Hypothalamus (tissue), 51 donors: ENCODE measurements at places on chromosomes 2 and 18.

DNA sequence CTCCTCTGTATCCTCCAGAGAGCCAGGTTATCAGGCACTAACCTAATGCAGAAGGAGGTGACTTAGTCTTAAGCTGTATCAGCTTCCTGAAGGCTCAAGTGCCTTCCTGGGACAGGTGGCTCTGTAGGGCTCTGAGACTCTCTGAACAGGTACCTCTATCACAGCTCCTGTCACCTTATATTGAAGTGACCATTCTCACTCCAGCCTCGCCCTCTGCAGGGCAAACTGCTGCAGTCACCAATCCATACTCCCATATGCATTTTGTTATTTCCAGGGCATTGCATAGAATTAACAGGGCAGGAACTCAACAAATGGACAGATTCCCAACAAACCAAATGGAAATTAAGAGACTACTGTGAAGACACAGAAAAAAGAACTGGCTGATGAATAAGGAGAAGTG is 203.0 kb upstream of the REV1 start:
- DNase-seq = no peak

- DNase-seq = no peak
These were observed 100.9 kb downstream of the ARL4C start for GRCh38 chr2:234395891-234396420.

GRCh38 chr18:44748582-44748981 is 67.9 kb downstream of the SETBP1 start:
- no peak for DNase-seq

- no peak for DNase-seq
These were observed 548.0 kb upstream of the SOX11 start for GRCh38 chr2:5144159-5144558.

GRCh38 chr2:212337036-212337435 is 201.6 kb downstream of the ERBB4 start:
- DNase-seq = no peak

GRCh38 chr2:24779116-24779515 is 14.1 kb downstream of the PTRHD1 start:
- DNase-seq = no peak

- DNase-seq = no peak
These were observed 205.5 kb downstream of the TGIF1 start for GRCh38 chr18:3655254-3656050.

DNA sequence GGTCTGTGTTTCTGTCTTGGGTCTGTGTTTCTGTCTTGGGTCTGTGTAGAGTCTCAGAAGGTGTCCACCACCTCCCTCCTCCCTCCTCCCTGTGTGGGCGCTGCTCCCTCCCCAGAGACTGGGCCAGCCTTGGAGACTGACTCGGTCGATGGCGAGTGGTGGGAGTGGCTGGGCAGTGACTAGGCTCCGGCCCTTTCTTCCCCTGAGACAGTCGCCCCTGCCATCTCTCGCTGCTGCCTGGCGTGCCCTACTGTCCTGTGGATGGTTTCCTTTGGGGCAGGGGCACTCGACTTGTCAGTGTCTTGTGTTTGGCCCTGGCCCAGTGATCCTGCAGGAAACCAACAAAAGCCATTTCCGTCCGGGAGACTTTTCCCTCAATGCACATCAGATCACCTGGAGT is 215.8 kb downstream of the NDUFA10 start:
- no peak for DNase-seq

GRCh38 chr2:45919160-45919650 is 267.7 kb downstream of the PRKCE start:
- DNase-seq = no peak

GRCh38 chr18:63762518-63762917 is 12.7 kb upstream of the SERPINB7 start:
- no peak for DNase-seq

- DNase-seq = no peak
These were observed 114.3 kb downstream of the LDLRAD4 start for GRCh38 chr18:13332874-13333273.

DNA sequence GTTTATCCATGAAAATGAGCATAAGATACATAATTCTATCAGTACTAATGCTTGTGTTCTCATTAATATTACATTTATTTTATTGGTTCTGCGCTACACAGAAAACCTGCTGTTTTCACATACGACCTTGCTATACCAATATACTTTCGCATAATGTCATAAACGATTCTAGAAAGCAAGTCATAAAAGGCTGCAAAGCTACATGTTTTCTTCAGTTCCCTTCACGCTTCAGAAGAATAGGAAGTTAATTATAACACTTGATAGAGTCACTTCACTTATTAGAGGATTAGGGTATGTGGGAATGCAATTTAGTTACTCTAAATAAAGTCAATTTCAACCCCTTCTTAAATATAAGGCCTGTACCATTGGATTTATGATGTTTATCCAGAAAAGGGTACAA is 29.0 kb downstream of the PSME4 start:
- DNase-seq = no peak

GRCh38 chr2:144505245-144505831 is 14.6 kb downstream of the ZEB2 start:
- DNase-seq = no peak

- DNase-seq = no peak
These were observed 49.5 kb downstream of the CAPN13 start for GRCh38 chr2:30757749-30758148.

- DNase-seq = no peak
These were observed 50.7 kb downstream of the DAPL1 start for GRCh38 chr2:158845859-158846258.

GRCh38 chr2:211598238-211598637 is 940.4 kb downstream of the ERBB4 start:
- no peak for DNase-seq

DNA sequence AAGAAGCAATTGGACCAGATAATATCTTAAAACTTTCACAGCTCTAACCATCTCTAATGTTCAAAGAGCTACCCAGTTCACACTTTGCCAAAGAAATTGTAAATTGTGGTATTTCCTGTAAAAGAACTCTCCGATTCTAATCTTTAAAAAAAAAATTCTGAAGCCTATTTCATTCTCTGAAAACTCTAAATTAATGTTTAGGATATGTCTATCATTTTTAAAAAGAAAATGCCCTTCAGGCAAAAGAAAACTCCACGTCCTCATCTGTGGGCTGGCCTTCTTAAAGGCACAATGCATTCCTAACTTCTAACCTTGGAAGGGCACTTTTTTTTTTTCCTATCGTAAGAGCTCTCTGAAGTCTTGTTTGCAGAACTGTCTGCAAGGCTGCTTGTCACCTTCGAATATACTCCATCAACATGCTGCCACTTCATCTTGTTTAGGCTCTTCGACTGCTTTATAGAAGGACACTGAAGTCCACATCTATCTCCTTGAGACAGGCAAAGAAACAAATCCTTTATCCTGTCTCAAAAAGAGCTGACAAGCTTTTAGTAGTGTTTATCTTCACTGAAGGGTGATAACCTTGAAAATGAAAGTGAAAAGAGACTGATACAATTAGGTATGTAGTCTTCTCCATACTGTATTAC is 124.3 kb upstream of the SLC39A10 start:
- DNase-seq = no peak

DNA sequence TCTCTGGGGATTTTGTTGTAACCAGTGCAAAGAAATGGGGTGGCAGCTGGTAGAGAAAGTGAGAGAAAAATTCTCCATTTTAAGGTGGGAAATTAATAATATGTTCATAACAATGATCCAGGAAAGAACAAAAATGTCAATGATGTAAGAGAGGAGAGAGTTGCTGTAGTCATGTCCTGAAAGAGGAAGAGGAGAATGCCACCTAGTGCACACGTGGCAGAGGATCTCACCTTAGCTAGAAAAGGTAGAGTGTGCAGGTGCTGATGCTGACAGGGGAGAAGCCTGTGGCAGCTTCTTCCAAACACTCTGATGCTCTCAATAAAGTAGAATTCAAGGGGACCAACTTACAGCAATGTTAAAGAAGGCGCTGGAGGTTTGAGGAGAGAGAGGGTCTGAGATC is 282.9 kb upstream of the PKDCC start:
- DNase-seq = no peak

- DNase-seq = no peak
These were observed 29.4 kb downstream of the TMEM18 start for GRCh38 chr2:647691-648231.

GRCh38 chr18:73614812-73615211 is 532.8 kb downstream of the FBXO15 start:
- DNase-seq = no peak

- DNase-seq = no peak
These were observed 72.8 kb upstream of the FANCL start for GRCh38 chr2:58313926-58314325.

- no peak for DNase-seq
These were observed 213.8 kb downstream of the BCL2 start for GRCh38 chr18:63105636-63106316.

DNA sequence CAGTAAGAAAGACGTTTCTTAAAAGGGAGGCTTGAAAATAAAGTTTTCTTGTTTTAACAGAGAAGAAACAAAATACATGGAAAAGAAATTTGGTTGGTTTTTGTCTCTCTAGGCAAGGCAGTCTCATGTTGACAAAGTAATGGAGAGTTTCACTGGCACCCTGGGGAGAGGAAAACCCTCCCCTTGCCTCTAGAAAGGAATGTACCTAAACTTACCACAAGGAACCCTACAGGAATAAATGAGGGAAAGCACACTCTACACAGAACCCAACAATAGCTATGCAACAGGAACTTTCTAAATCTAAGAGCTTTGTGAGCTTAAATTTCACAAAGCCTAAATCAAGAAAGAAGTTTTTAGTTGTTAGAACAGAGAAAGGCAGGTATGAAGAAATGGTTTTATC is 37.0 kb downstream of the FIGN start:
- DNase-seq = no peak

GRCh38 chr2:211512806-211513205 is 956.4 kb downstream of the CPS1 start:
- no peak for DNase-seq

GRCh38 chr2:27206346-27206745 is 5.5 kb upstream of the ATRAID start:
- no peak for DNase-seq

- no peak for DNase-seq
These were observed 8.0 kb upstream of the MBP start for GRCh38 chr18:77140439-77141109.

GRCh38 chr2:154556146-154556545 is 142.3 kb upstream of the KCNJ3 start:
- no peak for DNase-seq

- DNase-seq = no peak
These were observed 67.1 kb downstream of the SUMO1 start for GRCh38 chr2:202171241-202171825.

- no peak for DNase-seq
These were observed 485.2 kb downstream of the TRIB2 start for GRCh38 chr2:13201924-13202323.

DNA sequence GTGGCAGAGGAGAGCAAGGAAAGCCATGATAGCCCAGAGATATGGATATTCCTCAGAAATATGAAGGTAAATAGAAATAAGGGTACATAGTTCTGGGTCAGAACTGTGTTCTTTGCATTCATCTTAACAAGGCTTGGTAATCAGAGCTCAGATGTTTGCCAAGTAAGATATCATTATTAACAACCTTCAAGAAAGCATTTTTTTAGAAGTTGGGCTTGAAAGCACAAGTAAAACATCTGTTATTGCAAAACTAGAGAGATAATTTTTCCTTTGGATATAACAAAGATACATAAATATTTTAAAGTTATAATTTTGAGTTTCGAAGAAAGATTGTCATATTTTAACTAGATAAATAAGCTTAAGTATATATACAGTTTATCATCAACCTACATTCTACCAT is 171.4 kb downstream of the ZNF804A start:
- no peak for DNase-seq

- no peak for DNase-seq
These were observed 139.5 kb downstream of the MBP start for GRCh38 chr18:76993085-76993382.
